ENCODE measurements at places on chromosomes 1 and 21. TPM values are rescaled to one million over a fixed set of nuclear protein-coding genes. Genes with fewer than 3 reads are reported as not detected.

GRCh38 chr1:42932442-42932941 is 26.2 kb downstream of the SLC2A1 start:
- no peak for DNase-seq

- DNase-seq, result no peak
Measured at GRCh38 chr1:53642607-53643006, 96.4 kb downstream of the GLIS1 start.

- no peak for DNase-seq
Measured at GRCh38 chr21:38467374-38467773, 30.9 kb downstream of the ERG start.

GRCh38 chr1:210132582-210132981 is 100.0 kb upstream of the SERTAD4 start:
- peak; percentile 16 for DNase-seq

Gene KLHDC7A
- not detected for total RNA-seq

DNA sequence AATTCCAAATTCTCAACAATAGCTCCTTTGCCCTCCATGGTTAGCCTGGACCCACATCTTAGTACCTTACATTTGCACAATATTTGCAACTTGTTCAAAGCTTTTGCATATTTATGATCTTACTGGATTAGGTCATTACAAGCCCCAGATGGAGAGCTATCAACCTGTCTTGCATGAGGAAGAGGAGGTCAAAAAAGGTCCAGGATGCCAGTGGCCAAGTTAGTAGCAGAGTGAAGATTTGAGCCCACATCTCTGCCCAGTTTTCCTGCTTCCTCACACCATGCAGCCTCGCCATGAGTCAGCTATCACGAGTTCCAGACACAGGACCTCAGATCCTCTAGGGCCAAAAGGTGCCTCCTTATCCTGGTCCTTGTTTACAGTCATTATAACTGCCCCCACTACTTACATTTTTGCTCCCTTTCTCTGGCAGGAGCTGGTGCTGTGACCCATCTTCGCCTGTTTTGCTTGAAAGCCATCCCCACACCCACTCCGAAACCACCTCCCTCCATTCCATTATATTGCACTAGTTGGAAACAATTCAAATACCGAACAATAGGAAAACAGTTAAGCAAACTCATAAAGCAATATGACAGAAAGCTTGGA is 5.0 kb upstream of the AHCYL1 start:
- DNase-seq, result peak; percentile 54

GRCh38 chr1:224199679-224200078 is 16.6 kb downstream of the DEGS1 start:
- no peak for DNase-seq

DNA sequence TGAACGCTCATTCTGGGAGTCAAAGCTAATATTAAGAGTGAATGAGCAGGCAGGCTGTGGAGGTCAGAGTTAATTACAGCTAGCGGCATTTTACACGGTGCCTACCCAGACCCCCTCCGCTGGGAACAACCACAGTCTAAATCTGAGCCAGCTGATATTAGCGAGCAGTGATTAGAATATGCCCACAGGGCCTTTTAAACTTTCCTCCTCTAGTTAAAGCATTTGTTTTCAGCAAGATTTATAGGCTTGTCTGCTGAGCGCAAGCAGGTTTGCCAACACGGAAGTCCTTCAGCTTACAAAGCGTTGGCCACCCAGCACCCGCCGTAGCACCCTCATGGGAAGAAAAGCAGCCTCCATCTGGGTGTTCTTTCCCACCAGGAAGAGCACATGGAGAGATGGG is 72.1 kb downstream of the LMX1A start:
- no peak for DNase-seq

DNA sequence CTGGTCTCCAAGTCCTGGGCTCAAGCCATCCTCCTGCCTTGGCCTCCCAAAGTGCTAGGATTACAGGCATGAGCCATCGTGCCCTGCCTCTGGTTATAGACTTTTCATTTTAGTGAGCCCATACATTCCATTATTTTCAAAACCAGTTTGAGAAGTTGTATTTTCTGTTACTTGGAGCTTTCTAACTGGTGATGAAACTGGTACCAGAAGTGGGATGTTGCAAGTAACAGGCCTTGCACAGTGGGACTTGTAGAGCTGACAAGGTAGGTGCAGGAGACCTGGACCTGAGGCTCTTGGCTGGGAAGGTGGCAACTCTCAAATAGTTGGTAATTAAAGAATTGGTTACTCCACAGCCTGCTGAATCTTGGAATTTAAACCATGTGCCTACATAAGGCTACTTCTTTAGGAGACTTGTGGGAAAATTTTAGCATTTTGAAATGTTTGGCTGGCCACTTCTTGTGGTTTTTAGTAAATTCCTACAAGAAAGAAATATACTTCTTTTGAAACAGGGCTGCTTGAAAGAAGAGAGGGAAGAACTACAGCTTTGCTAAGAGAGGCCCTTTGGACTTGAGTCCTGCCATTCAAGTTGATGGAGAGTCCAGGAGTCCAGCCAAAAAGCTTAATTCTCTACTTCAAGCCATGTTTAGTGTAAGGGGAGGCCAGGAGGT is 9.8 kb upstream of the ALPL start:
- no peak for DNase-seq

- no peak for DNase-seq
Measured at GRCh38 chr1:6418668-6419396, 887 bp downstream of the HES2 start.

DNA sequence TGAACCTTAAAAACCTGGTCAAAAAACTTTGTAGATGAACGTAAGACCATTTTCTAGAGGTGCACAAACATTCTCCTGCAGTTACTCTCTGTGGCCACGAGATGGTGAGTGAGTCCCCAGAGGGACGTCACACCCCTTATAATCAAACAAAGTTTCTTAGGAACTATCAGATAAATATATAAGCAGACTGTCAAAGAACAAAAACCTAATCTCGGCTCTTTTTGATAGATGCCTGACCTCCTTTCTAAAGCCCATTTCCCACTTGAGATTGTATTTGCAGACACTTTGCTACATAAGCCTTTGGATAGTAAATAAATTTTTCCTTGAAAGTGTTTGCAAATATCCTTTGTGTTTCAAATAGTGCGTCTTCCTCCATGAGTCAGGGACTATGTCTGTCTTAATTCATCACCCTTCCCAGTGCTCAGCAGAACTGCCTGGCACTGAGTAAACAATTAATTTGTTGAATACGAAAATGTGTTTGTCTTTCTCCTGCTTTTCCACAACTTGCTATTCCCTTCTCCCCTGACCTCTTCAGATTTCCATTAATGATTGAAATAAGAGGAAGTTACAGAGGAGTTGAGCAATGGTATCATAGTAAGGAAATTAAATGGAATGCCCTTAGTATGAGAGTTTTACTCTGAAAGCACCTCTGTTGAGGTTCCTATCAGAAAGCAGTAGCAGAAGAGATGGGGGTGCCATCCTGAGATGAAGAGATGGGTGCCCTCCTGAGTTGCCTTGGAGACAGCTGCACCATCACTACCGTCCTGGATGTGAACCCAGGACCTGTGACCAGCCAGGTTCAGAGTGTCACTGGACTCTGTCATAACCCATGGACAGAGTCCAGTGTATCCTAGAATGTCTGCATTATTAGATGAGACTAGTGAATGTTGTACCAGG is 57.8 kb upstream of the RAVER2 start:
- DNase-seq, result peak; percentile 55

GRCh38 chr1:15797614-15798390 is 9.6 kb downstream of the UQCRHL start:
- peak; percentile 8 for DNase-seq

Data from K562 (cell line).